ENCODE measurements at places on chromosomes 2 and 18. TPM values are rescaled to one million over a fixed set of nuclear protein-coding genes. Genes with fewer than 3 reads are reported as not detected.

- no peak for DNase-seq
Measured at GRCh38 chr2:111950236-111950635, 51.8 kb downstream of the MERTK start.

- DNase-seq = no peak
Measured at GRCh38 chr2:31813016-31813415, 197.8 kb downstream of the MEMO1 start.

DNA sequence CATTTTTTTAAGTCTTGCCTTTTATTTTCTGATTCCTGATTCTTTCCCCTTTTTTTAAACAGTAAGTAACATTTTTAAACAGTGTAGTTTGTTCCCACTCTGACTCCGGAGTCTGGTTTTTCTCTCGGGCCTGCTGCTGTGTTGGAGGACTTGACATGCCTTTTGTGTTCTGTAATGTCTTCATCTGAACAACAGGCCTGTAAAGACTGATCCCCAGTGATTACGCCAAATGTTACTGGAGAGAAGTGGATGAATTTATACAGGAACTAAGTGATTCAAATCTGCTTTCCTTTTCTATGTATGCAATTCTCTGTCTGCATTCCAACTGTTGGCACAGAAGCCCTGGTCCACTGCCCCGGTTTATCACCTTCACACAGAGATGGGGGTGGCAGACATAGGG lies 54.3 kb upstream of the RMDN2 start:
- no peak for DNase-seq

Gene SLC9A4
- total RNA-seq = 0.10 TPM

- DNase-seq = no peak
Measured at GRCh38 chr2:227713291-227713690, 4.5 kb downstream of the SLC19A3 start.

Gene STRN
- 22.3 TPM for total RNA-seq

- DNase-seq = no peak
Measured at GRCh38 chr2:44708661-44709000, 232.9 kb upstream of the SIX3 start.

Gene C2orf15
- 0.48 TPM for total RNA-seq

DNA sequence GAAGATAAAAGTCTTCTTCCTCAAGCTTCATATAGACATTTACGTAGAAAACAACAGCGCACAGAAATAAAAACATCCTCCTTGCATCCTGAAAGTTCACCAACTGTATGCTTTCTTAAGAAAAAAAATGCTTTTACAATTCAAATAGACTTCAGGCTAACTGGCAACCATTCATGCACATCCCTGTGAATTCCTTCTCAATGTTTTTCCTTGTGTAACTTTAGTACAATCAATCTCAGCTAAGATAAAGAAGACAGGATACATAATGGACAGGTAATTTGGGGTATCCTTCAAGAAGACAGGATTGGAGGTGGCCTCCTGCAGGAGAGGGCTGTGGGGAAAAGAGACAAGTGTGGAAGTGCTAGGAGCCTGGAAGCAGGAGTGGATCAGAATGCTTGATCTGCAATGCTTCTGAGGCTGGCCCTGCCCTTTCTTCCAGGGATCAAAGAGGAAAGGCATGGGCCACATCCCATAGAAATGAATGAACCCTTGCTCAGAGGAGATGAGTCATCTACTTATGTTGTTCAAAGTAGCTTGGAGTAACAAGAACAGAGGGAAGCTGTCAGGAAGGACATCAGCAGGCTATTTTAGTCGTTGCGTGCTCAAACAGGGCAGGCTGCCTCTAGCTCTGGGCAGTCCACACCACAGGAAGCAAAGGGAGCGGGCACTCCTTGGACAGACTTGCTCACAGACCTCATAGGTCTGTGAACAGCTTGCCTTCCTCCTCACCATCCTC lies 126.6 kb downstream of the TMEM131 start:
- no peak for DNase-seq

GRCh38 chr2:3519255-3520205 lies at the start of gene ADI1:
TSS of gene ADI1 (minus strand) at chr2:3519531. CDS start at chr2:3519487, 44 bp downstream.
- DNase-seq = peak; percentile 89

GRCh38 chr2:16226943-16227664 lies 286.8 kb downstream of the MYCN start:
- DNase-seq = no peak

Gene SERPINB5
- not detected for total RNA-seq

DNA sequence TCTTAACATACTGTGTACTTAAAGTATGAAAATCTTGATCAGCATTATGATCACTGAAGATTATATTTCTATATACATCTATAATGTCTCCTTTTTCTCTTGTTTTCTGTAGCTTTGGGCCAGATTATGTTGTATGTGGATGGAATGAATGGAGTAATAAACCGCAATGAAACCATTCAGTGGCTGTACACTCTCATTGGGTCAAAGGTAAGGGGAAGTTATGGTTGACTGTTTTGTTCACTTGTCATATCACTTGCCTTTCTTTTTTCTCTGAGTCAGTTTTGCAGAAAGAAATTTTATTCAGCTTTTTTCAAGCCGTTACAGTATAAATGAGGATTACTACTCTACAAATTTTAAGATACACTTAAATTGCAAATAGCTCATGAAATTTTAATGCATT lies 252.5 kb downstream of the TPGS2 start:
- no peak for DNase-seq

GRCh38 chr2:198659096-198659870 lies 798.5 kb downstream of the SATB2 start:
- no peak for DNase-seq

GRCh38 chr2:217063238-217063755 lies 203.4 kb upstream of the TNP1 start:
- DNase-seq = no peak

Gene RNU2-63P
- total RNA-seq = 14.4 TPM

- DNase-seq = no peak
Measured at GRCh38 chr2:177272765-177273164, 8.2 kb upstream of the NFE2L2 start.

DNA sequence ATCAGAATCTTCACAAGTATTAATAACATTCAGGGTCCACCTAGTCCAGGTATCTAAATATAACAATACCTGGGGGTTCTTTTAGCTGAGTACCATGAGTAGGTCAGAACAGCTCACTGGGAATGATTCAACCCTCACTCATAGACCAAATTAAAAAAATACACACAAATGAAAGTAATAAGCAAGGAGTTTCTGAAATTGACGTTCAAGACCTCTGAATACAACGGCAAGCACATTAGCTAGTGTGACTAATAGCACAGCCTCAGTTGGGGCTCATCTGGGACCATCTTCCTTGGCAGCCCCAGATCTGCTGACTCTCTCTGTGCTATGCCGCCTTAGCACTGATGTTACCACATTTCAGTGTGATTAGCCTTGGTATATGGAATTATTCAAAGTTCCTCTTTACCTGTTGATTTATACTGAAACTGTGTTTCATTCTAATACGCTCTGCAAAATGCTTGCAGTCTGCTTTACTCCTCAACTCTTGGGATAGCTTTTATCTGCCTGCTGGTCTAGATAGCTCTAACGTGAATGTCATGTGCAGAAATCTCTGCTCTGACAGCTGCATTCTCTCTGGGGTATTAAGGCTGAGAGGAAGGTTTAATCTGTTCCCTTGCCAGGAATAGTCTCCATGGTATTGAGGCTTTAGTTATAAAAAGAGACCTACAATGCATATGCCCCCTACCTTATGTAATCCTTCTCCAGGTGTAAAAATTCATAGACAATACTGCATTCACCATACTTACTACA lies 153.3 kb downstream of the METTL4 start:
- DNase-seq = no peak

DNA sequence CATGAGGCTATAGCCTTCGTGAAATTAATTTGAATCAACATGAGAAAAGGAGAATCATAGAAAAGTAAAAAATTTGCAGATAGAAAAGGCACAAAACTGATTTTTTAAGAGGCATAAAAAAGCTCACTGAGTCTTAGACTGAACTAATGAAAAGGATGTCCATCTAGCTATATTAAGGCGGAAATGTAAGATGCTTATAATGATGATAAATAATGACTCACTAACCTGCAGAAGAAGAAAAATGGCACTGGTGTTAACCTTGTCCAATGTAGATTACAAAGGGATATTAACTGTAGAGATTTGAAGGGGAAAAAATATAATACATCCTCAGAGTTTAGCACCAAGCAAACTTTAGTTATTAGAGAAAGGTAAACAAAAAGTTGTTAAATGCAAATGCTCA lies 1098.0 kb upstream of the DDX18 start:
- DNase-seq = no peak

- no peak for DNase-seq
Measured at GRCh38 chr2:220601674-220602073, 970.4 kb downstream of the EPHA4 start.
